ENCODE measurements at places on chromosomes 12 and 14.

- DNase-seq = no peak
Observed at GRCh38 chr14:38021861-38022260, 185.8 kb upstream of the SSTR1 start.

DNA sequence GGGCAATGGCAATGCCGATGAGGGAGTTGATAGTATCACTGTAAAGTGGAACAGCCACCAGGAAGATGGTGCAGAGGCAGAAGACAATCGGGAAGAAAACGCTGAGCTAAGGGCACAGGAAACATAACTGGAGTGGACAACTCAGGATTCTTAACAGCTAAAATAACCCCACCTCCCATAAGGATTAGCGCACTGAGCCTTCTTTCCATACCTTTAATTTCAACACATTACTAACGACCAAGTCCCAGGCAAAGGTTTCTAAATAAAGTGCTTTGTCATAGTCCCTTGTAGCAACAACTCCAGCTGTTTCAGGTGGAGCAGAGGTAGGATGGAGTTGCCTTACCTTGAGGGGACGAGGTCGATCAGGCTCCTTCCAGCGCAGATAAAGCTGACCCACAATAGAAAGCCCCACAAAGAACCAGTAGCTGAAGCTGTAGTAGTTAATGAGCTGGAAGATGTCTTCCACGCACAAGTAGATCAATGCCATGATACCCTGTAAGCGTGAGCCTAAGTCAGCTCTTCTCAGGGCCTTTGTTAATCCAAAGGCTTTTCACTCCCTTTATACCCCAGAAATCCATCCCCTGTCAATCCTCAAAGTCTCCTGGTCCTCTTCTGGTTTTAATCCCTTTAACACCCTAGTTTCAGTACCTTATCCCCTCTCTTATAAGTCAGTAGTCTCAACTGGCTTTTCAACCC lies 7.7 kb downstream of the OXA1L start:
- DNase-seq = no peak

DNA sequence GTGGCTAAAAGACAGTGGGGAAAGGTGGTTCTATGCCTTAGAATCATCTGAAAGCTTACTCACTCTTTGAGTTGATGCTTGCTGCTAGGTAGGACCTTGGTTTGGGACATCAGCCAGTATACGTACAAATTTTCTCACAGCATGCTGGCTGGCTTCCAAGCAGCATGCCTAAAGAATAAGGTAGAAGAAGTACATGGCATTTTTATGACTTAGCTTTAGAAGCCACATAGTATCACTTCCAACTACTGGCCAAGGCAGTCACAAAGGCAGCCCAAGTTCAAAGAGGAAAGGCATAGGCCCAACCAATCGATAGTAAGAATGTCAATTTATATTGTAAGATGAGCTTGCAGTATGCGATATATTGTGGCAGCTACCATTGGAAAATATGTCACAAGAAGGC lies 284.2 kb upstream of the CAND1 start:
- no peak for DNase-seq

- peak; percentile 72 for DNase-seq
Observed at GRCh38 chr12:25386831-25387731, 136.4 kb upstream of the KRAS start.

DNA sequence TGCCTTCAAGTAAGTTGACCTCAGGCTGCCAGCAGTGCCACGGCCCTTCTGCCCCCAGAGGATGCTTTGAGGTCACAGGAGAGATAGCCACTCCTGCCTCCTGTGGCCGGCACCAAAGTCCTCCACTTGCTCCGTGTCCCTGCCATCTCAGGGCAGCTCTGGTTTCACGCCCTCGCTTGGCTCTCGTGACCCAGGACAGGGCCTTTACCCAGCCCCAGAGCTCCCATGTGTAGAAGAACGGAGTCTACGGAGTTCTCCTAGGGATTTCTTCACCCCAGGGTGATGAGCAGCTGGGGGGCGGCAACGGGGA lies 178.1 kb downstream of the ADGRD1 start:
- DNase-seq = no peak

GRCh38 chr14:36450550-36450949 lies 69.5 kb downstream of the NKX2-1 start:
- DNase-seq = no peak

- no peak for DNase-seq
Observed at GRCh38 chr12:113285679-113286610, 49.0 kb downstream of the SLC8B1 start.

- no peak for DNase-seq
Observed at GRCh38 chr12:9872742-9873141, 3.6 kb upstream of the CLEC2B start.

- no peak for DNase-seq
Observed at GRCh38 chr12:18919871-18920511, 182.1 kb downstream of the CAPZA3 start.

GRCh38 chr12:44930972-44931600 lies 55.0 kb upstream of the NELL2 start:
- peak; percentile 93 for DNase-seq

- no peak for DNase-seq
Observed at GRCh38 chr12:22624548-22624869, 462 bp upstream of the ETNK1 start.

DNA sequence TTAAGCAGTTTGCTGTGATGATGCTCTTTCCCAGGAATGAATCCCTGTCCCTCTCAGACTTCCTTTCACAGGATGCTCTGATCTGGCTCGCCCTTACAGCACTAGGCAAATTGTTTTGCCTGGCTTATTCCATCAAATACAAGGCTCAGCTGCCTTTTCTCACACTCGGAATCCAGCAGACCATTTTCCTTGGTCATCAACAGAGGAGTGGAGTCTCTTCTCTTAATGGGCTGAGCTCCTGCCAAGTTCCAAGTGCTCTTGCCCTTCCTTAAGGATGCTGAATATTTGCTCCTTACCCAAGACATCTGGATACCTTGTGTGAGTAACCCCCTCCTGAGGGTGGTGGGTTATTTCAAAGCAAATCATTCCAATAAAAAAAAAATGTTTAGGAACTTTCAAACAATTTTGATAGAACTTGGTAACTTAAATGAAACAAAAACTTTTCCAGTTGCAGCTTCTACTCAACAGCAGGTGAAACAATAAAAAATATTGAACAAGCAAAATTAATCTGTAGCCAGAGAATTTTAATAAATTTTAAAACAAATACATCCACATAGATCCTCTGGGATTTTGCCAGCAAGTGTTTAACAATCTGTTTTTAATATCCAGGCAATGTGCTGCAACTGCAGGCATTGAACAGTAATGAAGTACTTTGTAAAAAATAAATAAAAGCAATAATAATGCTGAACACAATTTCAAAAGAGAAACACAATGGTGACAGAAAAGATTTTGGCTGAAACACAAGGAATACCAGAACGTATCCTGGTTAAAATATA lies 264.0 kb upstream of the FAR2 start:
- no peak for DNase-seq

DNA sequence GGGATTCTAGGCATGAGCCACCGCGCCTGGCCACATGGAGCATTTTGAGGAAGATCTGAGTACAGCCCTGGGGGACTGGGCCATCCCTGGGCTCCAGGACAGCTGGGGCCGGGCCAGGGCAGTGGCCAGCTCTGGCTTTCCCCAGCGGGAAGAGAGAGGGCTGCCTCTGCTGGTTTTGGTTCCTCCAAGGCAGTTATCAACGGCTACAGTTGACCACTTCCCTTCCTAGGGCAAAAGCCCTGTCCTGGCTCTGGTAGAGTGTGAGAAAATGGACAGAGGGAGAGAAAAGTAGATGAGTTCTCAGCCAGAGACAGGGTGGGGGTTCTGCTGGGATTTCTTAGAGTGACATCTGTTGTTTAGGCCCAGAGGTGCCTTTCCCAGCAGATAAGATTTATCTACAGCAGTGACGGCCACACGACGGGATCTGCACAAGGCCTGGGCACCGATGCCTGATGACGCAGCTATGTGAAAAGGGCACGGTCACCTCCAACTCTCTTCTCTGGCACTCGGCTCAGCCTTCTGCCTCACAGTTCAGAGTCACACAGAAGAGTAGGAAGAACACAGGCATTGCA lies 5.5 kb upstream of the HVCN1 start:
- DNase-seq = no peak

DNA sequence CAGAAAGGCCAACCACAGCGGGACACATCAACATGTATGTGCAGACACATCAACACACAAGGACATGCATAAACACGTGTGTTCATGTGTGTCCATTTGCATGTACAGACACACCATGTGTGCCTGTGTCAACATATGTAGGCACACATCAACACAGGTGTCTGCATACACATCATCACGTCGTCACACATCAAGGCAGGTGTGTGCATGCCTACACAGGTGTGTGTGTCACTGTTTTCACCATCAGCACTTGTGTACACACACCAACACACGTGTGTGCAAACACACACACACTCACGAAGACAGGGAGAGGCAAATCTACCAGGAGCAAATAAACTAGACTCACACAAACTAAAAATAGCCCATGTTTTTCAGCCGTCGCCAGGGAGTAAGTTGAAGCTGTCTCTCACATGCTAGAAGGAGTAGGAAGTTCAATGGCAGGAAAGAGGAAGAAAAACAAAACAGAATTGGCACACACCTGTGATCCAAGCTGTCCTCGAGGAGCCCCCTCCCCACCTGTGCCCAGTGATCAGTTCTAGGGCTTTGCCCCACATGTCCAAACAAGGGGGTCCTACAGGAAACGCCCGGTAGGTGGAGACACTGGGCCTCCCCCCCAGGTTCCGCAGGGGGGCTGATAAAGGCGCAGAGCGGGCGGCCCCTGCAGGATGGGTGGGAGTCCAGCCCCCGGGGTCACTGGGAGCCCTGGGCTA lies 7.4 kb downstream of the SCARB1 start:
- no peak for DNase-seq

DNA sequence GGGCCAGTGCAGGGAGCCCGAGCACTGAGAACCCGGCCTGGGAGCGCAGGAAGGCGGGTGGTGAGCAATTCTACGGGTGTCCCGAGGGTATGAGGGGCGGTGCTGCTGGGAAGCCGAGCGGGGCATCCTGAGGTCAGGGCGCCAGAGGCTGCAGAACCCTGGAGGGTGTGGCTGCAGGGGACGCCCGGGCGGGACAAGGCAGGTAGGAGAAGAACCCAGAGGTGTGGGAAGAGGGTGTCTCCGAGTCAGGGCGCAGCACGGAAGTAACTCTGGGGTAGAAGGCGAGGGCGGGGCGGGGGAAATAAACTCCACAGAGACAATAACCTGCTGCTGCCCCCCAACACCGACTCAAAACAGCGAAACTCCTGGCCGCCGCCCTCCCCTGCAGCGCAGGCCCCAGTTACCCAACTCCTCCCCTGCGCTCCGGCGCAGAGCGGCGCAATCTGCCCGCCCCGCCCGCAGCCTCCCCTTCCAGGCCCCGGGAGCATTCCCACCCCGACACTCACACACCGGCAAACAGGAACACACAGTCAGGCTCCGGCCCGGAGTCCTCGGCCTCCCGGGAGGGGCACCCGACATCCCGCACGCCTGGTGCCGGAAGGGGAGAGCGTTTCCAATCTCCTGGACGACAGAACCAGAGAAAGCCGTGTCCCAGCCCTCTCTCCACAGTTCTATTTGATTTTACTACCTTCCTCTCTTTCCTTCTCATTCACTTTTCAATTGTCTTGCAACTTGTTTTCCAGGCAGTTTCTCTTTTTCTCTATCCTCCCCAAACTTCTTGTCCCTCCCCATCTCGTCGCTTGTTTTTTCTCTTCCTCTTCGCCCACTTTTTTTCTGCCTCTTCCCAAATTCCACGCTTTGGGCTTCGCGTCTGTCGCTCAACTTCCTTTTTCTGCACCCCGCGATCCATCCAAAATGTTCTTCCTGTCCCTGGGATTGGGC lies 2.4 kb downstream of the HRK start:
- no peak for DNase-seq

DNA sequence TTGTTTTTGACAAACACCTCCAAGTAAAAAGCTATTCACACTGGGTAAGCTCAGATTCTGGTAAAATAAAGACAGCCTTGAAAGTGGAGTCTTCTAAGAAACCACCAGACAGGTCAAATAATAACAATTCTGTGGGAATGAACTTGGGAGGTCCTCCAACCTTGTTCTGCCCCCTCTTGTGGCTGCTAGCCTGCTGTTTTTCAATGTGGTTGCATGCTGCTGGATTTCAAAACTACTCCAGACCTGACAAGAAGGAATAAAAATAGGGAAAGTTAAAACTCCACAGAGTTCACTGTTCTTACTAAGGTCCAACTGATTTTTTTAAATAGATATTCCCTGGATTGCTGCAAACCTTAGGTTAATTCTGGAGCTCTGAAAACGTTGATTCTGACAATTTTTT lies 32.2 kb upstream of the RIN3 start:
- no peak for DNase-seq

- no peak for DNase-seq
Observed at GRCh38 chr12:97567619-97568110, 105.1 kb downstream of the RMST start.

DNA sequence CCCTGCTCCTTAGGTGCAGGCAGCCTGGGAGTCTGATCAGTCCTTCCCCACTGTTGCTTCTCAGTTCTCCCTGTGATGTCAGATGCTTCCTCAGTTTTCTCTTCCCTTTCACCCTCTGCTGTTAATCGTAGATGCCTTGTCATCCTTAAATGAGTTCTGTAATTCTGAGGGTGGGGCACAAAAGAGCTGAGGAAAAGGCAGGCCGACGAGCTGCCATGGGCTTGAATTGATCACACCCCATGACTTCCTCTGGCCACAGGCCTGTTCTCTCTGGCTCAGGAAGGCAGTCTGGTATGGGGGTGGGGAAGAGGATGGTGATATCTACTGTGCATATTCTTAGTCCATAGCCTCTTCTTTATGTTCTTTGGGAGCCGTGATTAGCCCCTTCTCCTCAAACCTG lies 5.2 kb upstream of the AP1G2 start:
- no peak for DNase-seq

- no peak for DNase-seq
Observed at GRCh38 chr14:59777006-59777579, 93.5 kb downstream of the RTN1 start.

DNA sequence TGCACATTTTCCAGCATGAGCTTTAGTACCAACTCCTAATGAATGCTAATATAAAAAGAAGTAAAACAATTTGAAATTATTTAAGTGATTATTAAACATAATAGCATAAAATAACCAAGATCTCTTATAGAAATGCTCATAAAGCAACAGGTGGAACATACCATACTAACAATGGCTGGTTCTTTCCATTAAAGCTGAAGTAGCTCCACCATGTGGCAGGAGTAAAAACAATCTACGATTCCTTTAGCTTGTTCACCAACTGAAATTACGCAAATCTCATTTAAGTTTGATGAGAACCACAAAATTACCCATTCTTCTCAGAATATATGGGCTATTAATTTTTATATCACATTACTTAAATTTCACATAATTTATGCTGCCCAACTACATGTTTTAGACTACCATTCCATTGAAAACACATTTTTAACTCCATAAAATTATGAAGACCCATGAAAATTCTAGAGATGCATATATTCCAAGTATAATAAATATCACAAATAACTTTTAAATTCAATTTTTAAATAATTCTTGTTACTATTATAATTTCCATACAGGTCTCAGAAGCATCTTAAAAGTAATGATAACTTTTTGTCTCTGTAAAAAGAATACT lies 213.6 kb downstream of the DAD1 start:
- no peak for DNase-seq

GRCh38 chr12:54300732-54301427 lies at the start of gene NFE2:
TSS of gene NFE2 (minus strand) at chr12:54301015. CDS start at chr12:54295248, 5,767 bp downstream.
- DNase-seq = peak; percentile 18
